D341Med (cell line): ENCODE measurements at places on chromosomes 1 and 21.

DNA sequence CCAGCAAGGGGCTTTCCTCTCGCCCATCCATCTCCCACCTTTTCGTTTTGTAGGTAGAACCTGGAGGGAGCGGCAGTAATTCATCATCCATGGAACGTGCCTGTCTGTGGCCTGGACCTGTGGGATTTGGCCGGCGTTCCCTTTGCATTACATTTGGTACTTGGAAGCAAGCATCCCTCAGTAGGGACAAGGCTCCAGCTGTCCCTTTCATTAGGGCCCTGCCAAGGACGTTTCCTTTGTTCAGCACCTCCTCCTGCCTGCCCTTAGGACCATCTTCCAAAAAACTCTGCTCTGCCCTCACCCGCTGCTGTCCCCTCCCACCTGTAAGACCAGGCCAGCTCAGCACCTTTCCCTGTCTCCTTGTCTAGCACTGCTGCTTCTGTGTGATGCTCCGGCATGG is 62.1 kb downstream of the RYR2 start:
- DNase-seq, result no peak

DNA sequence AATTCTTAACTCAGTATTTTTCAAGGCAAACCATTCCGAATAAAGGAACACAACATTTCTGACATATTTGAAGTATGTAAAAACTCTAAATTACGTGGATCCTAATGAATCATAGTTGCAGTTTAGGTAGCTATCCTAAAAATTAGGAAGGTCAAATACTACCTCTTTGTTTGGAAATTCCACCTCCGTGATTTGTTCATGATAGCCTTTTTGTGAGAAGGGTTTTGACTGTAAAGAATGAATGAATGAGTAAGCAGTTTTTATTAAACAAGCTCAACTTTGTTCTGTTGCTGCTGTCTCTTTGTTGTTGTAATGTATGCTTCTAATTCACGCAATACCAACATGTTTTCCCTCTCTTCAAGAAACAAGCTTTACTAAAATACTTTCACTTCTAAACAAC is 840.4 kb downstream of the USP25 start:
- DNase-seq, result no peak

DNA sequence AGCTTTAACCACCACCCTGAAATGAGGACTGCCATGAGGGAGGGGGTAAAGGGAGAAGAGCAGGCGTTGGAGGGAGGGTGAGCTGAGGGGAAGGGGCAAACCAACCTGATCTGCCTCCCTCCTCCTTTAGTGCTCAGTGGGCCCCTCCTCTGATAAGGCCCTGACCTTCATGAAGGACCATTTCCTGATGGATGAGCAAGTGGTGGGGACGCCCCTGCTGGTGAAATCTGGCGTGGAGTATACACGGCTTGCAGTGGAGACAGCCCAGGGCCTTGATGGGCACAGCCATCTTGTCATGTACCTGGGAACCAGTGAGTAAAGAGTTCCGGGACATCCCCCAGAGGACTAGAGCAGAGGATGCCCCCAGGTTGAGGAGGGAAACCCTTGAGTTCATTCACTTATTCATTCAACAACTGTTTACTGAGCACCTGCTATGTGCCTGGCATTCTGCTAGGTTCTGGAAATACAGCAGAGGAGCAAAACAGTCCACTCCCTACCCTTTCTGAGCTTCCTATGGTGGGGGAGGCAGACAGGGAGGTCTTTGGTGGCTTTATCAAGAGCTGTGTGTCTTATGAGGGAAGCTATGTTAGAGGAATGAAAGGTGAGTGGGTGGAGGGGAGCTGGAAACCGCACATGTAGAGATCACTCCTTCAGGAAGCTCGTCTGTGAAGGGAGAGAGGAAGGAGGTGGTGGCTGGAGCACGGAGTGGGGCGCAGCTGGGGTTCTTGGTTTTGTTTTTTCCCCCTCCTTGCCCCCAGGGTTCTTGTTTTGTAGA is 19.5 kb downstream of the SEMA4A start:
- DNase-seq, result peak; percentile 34

DNA sequence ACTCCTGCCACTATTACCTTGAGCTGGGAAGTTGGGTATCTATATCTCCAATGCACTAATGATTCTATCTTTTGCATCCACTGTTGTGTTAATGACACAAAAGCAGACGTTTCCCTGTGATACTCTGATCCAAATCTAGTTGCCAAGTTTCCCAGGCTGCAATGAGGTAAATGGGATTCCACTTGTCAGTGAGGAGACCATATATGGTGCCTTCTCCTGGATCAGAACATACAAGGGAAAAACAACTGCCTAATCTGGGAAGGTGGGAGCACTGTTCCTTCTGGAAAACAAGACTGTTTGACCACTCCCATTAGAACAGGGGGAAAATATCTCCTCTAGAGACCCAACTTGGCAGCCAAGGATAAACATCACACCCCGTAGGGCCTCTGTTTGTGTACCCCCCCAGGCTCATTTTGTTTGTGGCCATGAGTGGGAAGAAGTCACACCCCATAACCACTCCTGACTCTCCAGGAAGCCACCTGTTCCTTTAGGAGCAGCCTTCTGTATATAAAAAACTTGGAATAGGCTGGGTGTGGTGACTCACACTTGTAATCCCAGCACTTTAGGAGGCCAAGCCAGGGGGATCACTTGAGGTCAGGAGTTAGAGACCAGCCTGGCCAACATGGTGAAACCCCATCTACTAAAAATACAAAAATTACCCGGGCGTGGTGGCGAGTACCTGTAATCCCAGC is 28.5 kb upstream of the SLC6A9 start:
- no peak for DNase-seq

DNA sequence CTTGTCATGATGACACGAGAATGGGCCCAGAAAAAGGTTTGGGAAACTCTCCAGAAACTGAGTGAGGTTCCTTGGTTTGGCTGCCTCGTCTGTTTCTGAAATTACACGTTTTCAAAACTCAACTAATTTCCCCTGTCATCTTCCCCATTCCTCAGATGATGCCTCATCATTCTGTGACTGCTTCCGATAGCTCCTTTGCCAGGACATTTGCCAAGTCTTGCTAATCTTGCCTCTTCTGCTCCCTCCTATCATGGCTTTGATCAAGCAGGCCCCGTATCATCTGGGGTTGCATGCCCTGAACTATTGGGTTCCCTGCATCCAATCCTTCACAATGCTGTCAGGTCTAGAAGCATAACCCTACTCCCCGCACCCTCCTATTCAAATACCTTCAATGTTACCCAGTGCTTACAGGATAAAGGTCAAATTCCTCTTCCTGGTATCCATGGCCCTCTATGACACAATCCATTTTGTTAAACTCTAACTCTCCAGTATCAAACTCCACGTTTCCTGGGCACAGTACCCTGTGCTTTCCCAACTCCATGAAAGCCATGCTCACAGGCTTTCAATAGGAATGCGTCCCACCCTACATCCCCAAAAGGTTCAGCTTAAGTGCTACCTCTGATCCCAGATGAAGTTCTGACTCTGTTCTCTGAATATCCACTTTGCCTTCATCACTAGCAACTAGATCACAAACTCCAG is 22.2 kb upstream of the TMEM200B start:
- DNase-seq, result no peak

DNA sequence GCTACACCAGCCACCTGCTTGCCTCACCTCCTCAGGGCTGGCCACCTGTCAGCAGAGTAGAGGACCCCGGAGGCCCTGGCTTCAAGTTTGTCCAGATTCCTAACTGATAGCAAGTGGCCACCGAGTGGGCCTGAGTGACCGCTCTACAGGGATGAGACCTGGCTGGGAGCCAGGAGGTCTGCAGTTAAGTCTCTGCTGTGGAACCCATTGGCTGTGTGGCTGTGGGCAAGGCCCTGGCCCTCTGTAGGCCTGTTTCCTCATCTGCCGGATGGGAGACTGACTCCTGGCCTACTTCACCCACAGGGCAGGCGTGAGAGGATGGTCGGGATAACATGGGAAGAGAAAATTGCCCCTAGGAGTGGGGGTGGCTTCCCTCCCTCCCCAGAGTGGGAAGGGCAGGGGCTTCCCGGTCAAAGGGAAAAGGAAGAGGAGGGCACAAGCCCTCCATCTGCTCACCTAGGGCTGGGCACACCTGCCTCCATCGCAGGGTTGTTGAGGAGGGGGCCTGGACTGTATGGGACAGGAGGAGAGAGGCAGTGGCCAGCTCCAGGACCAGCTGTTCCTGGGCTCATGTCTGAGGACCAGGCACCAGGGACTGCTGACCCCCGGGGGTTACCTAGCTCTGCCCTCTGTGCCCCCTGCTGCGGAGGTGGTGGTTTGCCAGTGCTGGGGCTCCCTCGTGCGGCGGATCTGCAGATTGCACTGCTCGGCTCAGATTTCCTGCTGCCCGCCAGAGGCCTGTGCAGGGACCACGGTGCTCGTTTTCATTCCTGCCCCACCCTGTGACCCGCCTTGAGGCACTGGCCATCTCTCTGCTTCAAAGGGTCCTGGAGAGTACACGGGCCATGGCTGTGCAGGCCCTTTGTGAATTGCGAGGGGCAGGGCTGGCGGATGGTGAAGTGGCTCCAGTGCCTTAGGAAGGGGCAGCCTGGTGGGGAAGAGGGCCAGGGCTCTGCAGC is 9.1 kb upstream of the MTFR1L start:
- peak; percentile 86 for DNase-seq

DNA sequence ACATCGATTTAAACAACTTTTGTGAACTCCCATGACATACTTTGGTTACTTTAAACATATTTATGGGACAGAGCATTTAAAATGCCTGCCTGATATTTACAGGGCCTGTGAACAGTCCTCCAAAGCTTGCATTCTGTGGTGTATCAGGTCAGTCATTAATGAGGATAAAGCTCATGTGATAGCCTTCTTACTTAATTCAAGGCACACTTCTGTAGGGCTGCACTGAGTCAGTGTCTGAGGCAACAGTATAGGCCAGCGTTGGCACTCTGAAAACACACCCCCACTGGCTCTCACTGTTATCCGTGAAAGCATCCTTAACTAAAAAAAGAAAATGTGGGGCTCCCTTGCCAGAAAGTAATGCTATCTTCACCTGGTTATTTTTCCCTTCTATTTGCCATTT is 200.0 kb downstream of the NFIA start:
- no peak for DNase-seq

- DNase-seq, result no peak
Observed at GRCh38 chr1:89673251-89673650, 40.3 kb downstream of the LRRC8C start.

DNA sequence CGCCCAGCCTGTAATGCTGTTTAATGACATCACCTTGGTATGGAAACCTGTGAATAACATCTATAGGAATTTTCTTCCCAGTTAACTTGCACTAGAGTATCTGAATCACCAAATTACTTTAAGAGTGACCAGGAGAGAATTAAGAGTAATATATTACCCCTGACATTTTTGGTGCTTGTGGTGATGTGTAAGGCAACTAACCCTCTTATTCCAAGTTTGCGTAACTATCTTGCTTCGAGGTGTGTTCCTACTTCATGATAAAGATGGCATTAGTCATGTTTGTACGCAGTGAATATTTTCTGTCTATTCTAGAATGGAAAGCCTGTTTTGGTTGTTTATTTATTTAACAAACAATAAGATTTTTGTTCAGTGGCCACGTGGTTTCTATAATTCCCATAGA is 131.3 kb downstream of the ZP4 start:
- DNase-seq, result no peak

DNA sequence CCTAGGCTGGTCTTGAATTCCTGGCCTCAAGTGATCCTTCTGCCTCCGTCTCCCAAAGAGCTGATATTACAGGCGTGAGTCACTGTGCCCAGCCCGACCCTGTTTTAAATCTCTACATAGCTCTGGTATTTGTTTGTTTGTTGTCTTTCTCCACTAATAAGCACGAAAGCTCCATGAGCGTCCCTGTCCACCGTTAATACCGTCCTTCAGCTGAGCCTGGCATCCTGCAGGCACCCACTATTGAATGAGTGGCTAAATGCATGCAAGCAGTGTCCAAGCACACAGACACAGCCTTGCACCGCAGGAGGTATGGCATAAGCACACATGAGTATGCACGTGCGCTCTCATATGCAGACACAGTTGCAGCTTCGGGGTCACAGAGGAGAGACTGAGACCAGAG is 4.5 kb upstream of the COL16A1 start:
- DNase-seq, result no peak

DNA sequence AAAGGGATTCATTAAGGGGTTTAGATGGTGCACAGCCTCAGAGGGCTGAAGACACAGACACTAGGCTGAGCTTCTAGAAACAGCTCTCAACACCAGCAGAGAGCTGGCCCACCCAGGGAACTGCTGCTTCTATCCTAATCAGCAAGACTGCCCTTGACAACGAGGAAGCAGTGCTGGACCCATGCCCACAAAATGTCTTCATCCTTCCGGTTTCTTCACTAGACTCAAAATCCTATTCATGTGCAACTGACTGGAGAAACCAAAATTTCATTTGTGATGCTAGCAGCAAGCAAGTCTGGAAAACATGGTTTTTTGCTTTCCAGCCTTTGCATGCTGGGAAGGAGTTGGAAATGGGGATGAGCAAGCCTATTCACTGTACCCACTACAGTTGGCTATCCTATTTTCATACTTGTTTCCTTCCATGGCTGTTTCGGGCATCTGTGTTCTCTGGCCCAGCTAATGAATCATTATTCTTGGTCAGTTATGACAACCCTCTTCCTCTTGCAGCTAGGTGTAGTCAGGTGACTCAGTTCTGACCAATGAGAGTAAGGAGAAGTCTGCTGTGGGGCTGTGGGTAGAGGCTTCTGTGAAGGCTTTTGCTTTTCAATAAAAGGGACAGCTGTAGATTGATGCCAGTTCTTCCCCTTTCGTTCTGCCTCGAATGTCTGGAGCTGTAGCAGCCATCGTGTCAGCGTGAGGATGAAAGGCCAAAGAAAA is 14.6 kb upstream of the TMEM61 start:
- DNase-seq, result no peak

DNA sequence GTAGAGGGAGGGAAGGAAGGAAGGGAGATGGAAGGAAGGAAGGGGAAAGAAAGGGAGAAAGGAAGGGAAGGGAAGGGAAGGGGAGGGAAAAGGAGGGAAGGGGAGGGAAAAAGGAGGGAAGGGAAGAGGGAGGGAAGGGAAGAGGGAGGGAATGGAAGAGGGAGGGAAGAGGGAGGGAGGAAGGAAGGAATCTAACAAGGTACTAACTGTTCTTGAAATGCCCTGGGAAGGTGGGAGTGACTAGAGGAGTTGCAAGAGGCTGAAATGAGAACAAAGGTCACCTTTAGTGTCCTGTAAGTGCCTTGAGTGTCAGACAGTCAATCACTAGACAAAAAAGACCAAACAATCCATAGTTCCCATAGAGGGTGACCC is 2.3 kb upstream of the ATP2B4 start:
- no peak for DNase-seq

- DNase-seq, result no peak
Observed at GRCh38 chr1:108719656-108720435, 7.1 kb downstream of the FNDC7 start.

GRCh38 chr21:45292399-45293219 is 4.9 kb upstream of the POFUT2 start:
- DNase-seq, result peak; percentile 92

DNA sequence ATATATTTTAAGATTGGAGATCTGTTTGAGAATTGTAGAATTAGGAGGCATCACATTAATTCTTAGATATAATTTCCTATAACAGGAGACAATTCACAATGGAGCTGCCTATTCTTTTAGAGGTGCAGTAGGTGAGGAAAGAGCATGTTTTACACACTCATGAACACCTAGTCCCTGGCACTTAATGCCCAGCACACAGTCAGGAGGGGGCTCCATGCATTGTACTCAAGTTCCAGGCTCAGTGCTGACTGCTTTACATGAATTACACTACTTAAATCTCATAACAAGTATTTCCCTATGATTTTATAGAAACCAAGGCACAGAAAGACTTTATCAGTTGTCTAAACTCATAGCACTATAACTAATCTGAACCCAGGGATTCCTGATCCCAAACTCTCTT is 360 bp upstream of the GBP3 start:
- DNase-seq, result no peak

- no peak for DNase-seq
Observed at GRCh38 chr21:23585419-23585818, 2021.9 kb downstream of the MRPL39 start.
